ENCODE measurements at places on chromosomes 1 and 21.

DNA sequence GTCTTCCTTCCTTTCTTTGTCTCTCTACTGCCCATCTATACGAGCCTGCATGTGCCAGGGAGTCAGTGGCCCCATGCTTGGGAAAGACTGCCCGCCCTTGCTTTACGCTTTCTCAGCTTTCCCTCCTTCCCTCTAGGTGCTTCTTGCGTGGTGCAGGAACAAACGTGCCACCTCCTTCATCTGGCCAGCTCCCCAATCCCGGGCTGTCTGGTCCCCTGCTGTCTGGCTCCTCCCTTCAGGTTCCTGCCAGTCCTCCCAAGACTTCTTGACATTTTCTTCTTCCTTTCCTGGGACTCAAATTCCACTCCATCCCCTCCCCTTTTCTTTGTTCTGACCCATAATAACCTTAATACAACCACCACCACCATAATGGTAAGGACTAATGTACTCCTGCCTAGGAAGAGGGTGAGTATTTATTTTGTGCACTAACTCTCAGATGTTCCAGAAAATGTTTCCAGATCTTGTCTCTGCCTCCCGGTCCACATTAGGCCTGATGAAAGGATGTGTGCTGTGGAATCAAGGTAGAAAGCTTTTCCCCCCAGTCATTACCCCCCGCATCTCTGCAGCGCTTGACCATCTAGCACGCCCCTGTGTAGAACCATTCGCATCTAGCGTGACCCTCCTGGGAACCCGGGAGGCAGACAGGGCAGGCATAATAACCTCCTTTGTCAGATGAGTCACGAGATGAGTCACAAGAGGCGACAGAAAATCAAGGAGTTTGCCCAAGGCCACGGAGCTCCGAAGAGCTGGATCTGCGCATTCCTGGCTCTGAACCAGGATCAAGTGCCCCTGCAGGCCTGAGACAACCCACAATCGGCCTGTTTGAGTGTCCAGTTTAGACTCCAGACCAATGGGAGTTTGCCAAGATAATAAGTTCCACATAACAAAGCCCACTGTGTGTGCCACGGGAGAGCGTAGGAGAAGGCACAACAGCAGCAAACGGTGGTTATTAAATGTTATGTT, 60.1 kb upstream of the NEK2 start:
- peak; percentile 95 for DNase-seq

DNA sequence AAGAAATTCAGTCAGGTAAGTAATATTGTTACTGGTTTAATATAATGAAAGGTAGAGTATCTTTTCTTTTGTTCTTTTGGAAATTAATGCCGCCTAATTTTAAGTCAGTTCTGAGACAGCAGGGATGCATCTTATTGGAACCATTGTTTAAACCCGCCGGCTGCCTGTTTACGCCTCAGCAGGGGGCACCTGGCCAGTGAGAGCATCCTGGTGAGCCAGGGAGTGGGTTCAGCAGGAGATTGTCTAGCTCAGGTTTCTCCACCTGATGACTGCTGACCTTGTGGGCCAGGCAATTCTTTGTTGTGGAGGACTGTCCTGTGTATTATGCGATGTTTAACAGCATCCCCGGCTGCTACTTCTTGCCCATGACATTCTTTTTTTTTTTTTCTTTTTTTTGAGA, 30.2 kb downstream of the CHAF1B start:
- no peak for DNase-seq

DNA sequence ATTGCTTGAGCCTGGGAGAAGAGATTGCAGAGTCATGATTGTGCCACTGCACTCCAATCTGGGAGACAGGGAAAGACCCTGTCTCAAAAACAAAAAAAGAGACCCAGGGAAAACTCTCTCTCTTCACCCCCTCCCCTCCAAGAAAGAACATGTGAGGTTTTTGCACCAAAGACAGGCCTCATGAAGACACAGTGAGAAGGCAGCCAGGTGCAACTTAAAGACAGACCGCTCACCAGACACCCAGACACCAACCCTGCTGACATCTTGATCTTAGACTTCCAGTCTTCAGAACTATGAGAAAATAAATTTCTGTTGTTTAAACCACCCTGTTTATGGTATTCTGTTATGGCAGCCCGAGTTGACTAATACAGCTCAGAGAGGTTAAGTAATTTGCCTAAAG, 13.3 kb upstream of the LRRC8D start:
- no peak for DNase-seq

- no peak for DNase-seq
These were observed 36.2 kb upstream of the LRRC52 start for GRCh38 chr1:165507570-165507969.

DNA sequence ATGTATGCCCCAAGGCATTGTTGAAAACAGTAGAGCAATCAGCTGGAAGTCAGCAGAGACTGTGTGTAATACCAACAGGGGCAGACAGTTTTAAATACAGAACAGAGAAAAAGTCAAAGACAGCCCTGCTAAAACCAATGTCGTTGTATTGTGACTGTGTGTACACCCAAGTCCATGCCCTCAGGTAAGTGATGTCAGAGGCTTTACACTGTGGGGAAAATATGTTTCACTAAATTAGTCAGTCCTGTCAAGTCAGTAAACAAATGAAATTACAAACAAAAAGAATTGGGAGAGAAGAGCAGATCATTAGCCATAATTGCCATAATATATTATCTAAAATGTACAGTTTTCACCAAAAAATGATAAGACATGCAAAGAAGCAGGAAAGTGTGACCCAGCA, 2.4 kb upstream of the CYP2J2 start:
- DNase-seq, result no peak

- no peak for DNase-seq
These were observed 16.7 kb downstream of the SLC6A9 start for GRCh38 chr1:44014365-44015104.

DNA sequence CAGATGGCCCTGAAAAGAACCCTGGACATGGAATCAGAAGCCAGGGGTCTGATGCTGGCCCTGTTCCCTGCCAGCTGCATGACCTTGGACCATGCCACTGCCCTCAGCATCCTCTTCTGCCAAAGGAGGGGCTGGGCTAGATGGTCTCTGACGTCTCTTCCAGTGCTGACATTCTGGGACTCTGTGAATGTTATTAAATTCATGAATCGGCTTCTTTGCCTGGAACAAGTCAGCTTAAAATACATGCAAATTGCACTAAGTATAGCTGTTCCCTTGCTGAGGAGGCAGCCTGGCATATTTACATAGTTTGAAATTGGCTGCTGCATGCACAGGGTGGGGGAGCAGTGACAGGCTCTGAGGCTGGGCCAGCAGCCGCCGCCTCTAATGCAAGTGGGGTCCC, 23.8 kb downstream of the KCNA2 start:
- no peak for DNase-seq

- no peak for DNase-seq
These were observed 40.1 kb downstream of the TLR5 start for GRCh38 chr1:223102797-223103533.

GRCh38 chr1:172398970-172399755, 21.3 kb upstream of the C1orf105 start:
- peak; percentile 86 for DNase-seq

- no peak for DNase-seq
These were observed 52.3 kb upstream of the TBX15 start for GRCh38 chr1:119040489-119040888.

DNA sequence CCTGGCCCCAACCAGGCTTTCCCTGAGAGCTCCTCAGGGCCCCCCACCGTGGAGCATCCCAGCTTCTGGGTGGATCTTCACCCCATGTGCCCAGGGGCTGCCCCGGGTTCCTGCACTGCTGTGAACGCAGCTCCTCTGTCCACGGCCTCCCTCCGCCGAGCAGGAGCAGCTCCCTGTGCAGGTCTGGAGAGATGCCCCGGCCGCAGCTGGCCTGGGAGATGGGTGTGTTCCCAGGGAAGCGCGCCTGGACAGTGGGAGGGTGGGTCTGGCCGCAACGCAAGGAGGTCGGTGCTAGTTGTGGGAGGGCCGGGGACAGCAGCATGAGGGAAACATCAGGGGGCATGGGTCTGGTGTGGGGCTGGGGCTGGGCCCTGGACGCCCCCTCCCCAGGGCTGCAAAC, 71.3 kb downstream of the MORN1 start:
- no peak for DNase-seq

DNA sequence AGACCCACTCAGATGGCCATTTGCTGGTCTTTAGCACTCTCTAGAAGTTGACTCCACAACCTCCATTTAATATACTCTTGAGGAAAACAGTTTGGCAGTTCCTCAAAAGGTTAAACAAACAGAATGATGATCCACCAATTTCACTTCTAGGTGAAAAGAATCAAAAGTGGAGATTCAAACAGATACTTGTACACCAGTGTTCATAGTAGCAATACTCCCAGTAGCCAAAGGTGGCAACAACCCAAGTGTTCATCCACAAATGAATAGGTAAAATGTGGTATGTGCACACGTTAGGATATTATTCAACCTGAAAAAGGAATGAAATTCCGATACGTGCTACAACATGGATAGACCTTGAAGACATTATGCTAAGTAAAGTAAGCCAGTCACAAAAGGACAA, 6.3 kb downstream of the PRCC start:
- DNase-seq, result no peak

DNA sequence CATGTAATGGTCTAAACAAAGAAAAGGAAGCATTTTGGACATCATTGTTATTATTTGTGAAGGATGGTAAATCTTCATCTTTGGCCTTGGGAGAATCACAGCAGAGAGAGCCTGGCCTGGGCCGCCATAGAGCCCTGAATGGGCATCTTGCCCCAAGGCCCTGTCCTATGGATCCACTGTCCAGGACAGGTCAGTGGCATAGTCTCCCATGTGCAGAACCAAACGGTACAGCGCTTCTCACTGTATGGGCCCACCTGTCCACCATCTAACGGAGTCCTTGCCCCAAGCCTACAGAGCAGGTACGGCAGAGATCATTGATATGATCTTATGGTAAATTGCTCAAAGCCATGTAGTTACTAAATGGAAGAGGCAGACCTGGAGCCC, 185.7 kb downstream of the FOXD2 start:
- DNase-seq, result no peak

- DNase-seq, result no peak
These were observed 199.6 kb upstream of the C1orf87 start for GRCh38 chr1:60273185-60273584.

DNA sequence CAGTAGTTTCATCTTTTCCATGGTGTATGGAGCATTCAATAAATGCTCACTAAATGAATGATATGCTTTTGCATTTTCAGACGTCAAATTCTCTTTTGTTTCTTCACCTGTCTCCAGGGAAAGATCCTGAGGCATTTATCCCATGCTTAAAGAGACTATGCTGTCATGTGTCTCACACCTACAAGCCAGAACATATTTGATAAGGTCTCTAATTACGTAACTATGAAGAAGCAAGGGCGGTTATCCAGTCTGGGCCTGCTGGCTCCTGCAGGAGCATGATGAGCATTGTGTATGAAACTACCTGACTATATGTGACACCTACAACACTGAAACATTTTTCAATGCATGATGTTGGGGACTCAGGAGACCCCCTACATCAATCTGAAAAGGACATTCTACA, 51.8 kb downstream of the FBXO42 start:
- no peak for DNase-seq

DNA sequence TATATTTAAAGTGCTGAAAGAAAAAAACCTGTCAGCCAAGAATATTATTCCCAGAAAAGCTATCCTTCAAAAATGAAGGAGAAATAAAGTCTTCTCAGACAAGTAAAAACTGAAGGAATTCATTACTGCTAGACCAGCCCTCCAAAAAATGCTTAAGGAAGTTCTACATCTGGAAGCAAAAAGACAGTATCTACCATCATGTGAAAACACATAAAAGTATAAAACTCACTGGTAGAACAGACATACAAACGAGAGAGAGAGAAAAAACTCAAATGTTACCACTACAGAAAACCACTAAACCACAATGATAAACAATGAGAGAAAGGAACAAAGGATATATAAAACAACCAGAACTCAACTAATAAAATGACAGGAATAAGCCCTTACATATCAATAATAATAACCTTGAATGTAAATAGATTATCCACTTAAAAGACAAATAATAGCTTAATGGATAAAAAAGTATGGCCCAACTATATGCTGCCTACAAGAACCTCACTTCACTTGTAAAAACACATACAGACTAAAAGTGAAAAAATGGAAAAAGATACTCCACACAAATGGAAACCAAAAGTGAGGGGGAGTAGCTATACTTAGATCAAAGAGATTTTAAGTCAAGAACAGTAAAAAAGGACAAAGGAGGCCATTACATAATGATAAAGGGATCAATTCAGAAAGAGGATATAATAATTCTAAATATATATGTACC, 22.0 kb downstream of the NSL1 start:
- DNase-seq, result no peak

- no peak for DNase-seq
These were observed 72.6 kb downstream of the DDR2 start for GRCh38 chr1:162704673-162705424.

- DNase-seq, result no peak
These were observed 26.4 kb downstream of the CHI3L2 start for GRCh38 chr1:111253876-111254275.

- DNase-seq, result no peak
These were observed 1.9 kb downstream of the OR14A16 start for GRCh38 chr1:247822060-247822459.

DNA sequence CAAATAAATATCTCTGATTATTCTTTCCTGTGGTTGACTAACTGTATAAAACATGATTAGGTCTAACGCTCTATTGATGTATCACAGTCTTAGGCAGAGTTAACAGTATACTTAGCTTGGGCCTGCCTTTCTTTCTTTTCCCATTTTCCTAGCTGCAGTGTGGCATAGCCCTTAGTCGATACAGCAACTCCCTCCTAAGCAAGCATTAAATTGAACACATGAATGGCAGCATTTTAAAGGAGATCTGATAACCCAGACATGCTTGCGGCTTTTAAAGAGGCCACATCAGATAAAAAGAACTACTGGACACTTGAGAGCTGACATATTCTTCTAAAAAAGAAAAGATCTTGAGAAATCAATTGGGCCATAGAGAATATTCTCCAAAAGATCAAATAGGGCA, 312.0 kb upstream of the TMPRSS15 start:
- DNase-seq, result no peak

DNA sequence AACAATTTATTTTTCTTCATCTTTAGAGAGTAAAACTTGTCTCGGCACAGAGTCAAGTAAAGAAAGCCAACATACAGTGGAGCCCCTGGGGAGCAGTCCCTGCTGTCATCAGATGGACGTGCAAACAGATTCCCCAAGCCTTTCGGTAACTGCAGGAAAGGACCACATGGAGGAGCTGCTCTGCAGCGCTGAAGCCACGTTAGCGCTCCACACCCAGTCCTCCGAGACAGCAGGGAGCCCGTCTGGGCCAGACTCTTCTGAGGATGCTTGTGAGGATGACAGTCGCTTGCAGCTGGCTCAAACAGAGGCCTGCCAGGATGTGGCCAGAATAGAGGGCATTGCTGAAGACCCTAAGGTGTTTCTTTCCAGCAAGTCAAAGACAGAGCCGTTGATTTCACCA, 77.1 kb upstream of the SCCPDH start:
- peak; percentile 79 for DNase-seq

- DNase-seq, result peak; percentile 57
These were observed 291.8 kb upstream of the USP24 start for GRCh38 chr1:55506740-55507577.

GRCh38 chr1:231485029-231485784, 43.3 kb upstream of the TSNAX start:
- no peak for DNase-seq

Measured in AG20443 (cell line).